CD4-positive, alpha-beta T cell treated with Interleukin-17A for 1 hour (primary cell): ENCODE measurements at places on chromosomes 1 and 21.

DNA sequence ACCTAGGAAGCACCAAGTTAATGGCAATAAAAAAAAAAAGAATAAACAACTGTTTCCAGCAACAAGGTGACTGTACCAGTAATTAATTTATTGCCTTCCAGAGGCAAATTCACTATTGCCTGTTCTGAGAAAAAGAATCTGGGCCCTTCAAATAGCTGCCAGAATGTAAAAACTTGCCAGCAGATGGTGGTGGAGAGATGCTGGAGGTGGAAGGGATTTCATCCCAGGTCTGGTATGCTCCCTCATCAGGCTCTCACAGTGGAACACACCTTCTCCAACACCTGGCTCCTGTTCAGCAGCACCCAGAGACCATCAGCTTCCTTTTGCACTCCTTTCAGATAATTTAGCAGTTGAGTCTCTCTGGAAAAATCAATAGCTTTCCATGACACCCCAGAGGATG lies 792.9 kb upstream of the ADAMTS5 start:
- DNase-seq: no peak

GRCh38 chr1:3545363-3546047 lies 65.8 kb downstream of the MEGF6 start:
- no peak for DNase-seq

GRCh38 chr1:146051452-146051851 lies 29.9 kb upstream of the HJV start:
- DNase-seq: no peak

GRCh38 chr1:238832106-238832505 lies 554.3 kb upstream of the CHRM3 start:
- no peak for DNase-seq

GRCh38 chr1:145977486-145978470 lies 13.3 kb downstream of the POLR3GL start:
- peak; percentile 89 for DNase-seq

GRCh38 chr1:168794057-168794456 lies 65.1 kb upstream of the DPT start:
- DNase-seq: no peak

DNA sequence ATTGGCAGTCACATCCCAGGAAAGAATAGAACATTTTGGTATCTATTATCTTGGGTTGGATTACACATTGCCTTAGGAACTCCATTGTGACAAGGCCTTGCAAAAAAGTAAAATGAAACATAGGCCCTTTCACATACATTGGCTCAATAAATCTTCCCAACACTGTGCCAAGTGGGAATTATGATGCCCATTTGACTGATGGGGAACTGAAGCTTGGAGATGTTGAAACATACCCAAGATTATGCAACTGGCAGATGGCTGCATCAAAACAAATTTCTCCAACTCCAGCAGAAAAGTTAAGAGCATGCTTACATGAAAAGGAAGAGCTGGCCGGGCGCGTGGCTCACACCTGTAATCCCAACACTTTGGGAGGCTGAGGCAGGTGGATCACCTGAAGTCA lies 26.9 kb downstream of the PLEKHO1 start:
- no peak for DNase-seq

DNA sequence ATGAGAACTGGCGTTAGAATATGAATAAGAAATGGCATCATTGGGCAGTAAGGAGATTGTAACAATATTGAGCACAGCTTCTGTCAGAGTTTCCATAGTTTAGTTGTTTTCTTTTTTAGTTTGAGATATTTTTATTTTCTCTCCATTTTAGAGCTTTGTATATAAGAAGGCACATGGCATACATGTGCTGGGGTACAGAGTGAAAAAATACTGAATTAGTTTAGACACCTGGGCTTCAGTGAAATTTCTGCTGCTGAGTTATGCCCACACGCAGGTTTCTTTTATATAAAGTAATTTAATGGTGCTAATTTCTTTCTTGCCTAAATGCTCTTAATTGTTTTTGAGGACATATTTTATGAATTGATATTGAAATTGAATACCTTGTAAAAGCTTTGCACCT lies 53.6 kb upstream of the RWDD3 start:
- DNase-seq: no peak

- DNase-seq: no peak
Observed at GRCh38 chr1:199837321-199837720, 190.2 kb upstream of the NR5A2 start.

- DNase-seq: no peak
Observed at GRCh38 chr1:159171688-159172501, 480 bp downstream of the CADM3 start.

DNA sequence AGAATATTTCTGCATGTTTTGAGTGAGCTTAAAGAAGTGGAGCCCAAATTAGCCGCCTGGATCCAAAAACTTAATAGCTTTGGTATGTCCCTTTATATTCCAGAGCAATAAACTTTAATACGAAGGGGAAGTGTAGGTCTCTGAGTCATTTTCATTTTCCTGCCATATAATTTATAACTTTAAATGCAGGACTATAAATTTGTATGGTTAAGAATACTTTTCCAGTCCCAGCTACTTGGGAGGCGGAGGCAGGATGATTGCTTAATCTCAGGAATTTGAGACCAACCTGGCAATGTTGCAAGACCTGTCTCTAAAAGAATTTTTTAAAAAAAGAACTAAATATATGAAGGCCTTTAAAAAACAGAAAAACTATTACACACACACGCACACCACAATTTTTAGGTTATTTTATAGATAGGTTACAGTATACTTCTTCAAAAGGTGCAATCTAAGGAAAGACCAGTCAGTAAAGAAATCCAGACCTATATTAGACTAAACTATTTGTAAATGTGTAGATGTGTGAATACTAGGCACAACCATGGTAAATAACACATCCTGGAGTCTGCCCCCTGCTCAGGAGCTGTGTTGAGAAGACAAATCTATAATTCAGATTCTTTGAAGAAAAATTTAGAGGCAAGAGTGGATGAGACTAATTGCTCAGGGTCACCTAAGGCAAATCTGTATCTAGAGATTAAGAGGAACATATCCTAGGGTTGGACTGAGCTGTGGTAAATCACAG lies 80.3 kb downstream of the TTC3 start:
- no peak for DNase-seq

DNA sequence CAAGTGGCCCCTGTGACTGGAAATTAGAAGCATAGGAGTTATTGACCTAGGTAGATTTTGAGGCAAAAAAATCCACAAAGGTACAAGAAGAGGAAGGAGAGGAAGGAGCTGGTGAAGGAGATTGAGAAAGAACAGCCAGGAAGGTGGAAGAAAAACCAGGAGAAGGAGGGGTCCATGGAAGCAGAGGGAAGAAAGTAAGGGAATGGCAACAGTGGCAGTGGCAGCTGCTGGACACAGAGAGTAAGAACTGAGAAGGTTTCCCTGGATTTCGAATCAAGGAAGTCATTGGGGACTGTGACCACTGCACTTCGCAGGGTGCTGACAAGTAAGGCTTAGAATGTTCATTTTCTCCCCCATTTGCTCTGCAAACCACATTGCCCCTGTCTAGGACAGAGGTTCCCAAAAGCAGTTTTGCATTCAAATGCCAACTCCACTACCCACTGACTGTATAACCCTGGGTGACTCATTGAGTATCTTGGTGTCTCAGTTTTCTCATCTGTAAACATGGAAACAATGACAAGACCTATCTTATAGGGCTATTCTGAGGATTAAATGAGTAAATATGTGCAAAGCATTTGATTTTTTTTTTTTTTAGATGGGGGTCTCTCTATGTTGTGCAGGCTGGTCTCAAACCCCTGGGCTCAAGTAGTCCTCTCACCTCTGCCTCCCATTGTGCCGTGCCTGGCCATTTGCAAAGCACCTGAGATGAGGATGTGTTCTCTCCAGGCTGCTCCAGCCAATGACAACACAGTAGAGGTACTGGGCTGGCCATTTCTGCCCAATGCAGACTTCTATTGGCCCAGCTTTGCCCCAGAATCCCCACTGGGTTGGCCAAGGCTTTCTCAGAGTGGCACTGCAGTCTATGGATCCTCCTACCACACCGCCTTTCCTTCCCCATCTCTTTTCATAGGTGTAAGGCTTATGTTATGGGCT lies 9.3 kb upstream of the CAPN2 start:
- DNase-seq: no peak

DNA sequence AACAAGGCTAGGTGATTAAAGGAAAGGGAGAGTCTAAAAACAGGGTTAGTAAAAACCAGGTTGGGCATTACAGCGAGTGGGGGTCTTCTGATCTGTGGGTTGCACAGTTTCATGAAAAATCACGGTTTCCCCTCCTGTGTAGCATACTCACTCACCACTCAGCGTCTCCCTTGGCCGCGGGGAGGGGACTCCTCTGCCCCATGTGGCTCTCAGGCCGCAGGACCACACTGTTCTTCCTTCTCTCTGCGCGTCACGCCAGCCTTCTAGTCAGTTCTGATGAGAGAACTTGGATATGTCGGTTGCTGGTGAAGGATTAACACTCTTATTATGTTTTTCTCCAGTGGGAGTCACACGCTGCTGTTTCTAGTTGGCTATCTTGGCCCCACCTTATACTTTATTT lies 254.6 kb upstream of the LRRC7 start:
- DNase-seq: no peak
